Erythroblast (primary cell): ENCODE measurements at places on chromosomes 5 and 9.

- no peak for DNase-seq
These were observed 936.6 kb upstream of the PTPRD start for GRCh38 chr9:11549311-11549794.

DNA sequence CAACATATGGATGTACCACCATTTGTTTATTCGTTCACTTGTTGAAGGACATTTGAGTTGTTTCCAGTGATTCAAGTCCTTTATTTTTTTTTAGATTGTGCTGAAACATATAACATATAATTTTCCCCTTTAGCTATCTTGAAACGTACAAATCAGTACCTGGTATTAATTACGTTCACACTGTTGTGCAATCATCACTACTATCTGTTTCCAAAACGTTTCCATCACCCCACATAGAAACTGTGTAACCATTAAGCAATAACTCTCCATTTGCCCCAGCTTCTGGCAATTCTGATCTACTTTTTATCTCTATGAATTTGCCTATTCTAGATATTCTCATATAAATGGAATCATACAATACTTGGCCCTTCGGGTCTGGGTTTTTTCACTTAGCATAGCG lies 116.0 kb downstream of the FGF1 start:
- DNase-seq, result no peak

DNA sequence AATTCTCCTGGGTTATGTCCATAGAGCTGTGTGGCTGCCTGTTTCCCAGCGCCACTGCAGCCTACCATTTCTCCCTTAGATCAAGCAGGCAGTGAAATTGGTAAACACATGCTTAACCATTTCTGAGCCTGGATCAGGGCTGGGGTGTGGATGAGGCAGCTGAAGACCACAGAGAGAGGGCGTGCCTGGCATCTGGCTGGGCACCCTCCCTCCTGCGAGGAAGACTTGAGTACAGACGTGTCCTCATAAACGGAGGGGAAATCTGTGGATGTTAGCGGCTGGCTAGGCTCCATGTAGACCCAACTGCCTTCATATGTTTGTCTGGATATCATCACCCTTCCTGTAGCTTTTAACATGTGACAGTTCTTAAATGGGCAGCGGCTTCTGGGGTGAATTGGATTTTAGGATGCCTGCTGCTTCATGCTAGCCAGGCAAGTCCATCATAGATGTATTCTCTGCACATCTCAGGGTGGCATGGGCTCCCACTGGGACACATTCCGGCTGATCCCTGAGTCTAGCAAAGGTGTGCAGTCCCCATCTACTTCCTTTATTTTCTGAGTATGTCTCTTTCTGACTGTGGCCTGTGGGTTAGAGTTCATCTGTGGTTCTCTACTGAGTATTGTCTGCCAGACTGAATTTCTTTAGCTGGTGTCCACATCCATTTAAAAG lies 11.0 kb downstream of the RGS3 start:
- no peak for DNase-seq

DNA sequence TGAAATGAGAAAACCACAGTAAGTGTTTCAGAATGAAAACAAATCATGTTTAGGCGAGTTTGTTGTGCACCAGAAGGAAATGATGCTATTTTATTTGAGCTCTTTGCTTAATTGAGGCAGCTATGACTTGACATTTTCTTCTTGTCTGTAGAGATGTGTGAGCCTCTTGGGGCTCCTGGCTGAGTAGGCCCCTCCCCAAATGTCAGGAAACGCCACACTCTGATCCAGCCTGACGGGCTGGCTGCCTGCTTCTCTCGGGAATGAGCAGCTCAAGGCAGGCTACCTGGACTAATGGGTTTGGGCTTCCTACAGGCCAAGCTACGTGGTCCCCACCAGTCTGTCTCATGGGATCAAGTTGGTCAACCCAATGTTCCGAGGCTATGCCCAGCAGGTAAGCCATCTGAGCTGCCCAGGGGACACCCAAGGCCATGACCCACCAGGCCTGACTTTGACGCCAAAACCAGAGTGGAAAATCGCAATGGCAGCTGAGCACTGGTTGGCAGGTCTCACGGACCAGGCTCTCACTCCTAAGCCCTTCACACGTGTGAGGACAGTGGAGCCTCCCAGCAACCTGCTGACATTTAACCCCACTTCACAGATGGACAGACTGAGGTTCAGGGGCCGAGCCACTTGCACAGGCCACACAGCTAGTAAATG lies 29.9 kb downstream of the USP20 start:
- DNase-seq, result no peak

DNA sequence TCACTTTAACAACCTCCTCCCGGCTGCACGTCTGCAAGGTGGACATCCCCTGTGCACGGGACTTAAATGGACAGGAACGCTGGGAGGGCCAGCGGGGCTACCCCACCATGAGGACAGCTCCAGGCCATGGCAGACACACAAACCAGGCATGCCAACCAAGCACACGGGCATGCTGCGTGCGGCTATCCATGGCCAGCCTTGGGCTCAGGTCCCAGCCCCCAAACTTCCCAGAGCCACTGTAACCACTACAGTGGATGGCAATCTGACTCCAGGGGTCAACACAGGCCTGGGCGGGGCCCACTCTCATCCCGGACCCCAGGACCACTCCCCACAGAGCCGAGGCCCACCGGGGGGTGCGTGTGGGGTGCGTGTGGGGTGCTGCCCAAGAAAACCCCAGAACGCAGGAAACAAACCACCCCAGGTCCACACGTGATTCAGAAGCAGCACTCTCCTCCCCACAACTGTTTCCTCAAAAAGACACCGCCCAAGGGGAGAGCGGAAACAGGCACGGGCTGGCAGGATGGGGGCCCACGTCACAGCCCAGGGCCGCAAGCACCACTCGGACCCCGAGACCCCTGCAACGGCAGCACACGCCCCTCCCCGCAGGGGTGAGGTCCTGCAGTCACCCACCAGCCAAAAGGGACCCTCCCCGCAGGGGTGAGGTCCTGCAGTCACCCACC lies 7.4 kb downstream of the SLC12A7 start:
- DNase-seq, result peak; percentile 67

GRCh38 chr5:2738700-2739359 lies 12.6 kb downstream of the IRX2 start:
- DNase-seq, result no peak

- DNase-seq, result no peak
These were observed 63.8 kb upstream of the S1PR3 start for GRCh38 chr9:88927510-88927909.
